ENCODE measurements at places on chromosomes 2 and 18.

DNA sequence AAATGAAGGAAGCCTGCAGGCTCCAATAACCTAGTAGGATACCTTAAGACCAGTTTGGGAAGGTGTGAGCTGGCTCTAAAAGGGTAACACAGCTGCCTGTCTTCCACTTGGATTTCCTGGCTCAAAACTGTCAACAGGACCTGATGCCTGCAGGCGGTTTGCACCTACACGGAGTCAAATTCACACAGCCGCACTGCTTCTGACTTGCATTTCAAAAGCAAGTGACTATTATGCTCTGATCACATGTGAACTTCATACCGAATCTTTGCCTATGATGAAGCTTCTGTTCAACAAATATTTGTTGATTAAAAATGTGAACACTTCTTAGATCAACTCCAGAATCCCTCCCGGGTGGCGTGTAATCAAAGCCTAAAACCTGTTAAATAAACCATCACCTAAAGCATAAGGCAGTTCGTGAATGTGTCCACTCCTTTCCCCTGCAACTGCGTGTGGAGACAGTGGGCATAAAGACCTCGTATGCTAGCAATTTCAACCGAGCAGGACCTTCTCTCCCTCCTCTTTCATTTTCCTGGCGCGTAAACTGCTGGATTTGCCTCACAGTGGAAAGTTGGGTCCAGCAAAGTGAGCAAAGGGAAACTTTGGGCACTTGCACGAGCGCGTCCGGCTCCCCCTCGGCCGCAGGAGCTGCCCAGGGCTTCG is 784 bp downstream of the CRACDL start:
- no peak overlapping the region for H3K27ac ChIP-seq
- H3K4me1 ChIP-seq = peaks cover 5% of the 10 kb centered on the region
- peak overlapping the region; percentile 41 for H3K4me3 ChIP-seq
- H3K36me3 ChIP-seq = no peaks in the 10 kb centered on the region

DNA sequence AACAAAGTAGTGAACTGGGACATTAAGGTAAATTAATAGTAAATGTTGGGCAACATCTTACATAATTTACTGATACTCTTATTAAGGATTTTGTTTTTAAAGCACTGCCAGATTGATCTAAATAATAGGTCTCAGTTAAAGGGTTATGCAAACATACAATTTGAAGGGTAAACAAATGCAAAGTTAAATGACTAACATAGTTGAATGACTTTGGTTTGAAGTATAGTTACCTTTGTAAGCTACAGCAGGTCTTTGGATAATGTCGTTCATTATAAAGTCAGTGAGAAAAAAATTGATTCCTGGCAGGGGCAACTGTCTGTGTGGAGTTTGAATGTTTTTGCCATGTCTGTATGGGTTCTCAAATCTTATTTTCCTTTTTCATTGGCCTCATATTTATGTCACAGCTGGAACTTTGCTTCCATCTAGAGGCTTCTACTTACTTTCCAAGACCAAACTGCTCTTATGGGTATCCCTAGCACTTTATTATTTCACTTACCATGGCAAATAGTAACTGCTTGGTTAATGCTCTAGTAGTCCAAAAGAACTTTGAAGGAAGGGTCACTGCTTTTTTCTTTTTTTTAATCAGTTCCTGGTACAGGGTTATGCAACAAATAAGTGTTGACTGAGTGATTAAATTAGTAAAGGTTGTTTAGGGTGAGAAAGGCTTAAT is 107.8 kb downstream of the NBEAL1 start:
- no peak for DNase-seq
- no peaks in the 10 kb centered on the region for H3K27me3 ChIP-seq
- no peaks in the 10 kb centered on the region for H3K36me3 ChIP-seq
- no peak overlapping the region for H3K4me3 ChIP-seq

DNA sequence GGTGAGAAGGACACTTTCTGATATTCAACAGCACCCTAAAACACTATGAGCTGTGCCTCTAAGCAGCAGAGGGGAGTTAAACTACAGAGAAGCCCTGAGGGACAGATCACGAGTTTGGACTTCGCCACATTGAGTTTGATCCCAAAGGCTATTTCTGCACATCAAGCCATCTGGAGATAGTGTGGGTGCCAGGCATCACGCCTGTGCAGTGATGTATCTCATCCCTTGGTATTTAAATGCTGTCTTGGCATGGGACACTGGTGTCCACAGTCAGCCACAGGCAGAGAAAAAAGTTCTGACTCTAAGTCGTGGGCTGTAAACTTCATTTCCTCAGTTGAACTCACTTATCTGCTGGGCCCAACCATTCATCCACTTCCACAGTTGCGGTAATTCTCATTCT is 742.3 kb upstream of the CELF4 start:
- H3K4me1 ChIP-seq = no peaks in the 10 kb centered on the region
- no peak overlapping the region for H3K4me3 ChIP-seq
- DNase-seq = no peak
- no peaks in the 10 kb centered on the region for H3K36me3 ChIP-seq
- no peak overlapping the region for H3K27ac ChIP-seq

DNA sequence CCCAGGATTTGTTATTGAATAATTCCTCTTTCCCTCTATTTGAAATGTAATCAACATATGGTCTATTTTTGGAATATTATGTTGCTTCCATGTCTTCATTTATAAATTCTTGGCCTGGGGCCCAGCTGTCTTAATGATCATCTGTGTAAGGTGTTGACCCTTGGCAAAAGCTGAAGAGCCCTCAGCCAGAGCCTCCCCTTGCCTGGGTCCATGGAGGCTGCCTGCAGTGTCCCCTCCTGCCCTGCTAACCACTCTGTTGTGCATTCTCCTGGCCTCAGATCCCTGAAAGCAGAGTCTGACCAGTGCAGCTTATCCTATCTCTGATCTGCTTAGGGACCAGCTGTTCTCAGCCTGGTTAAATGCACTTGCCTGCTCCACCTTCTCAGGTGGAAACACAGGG is 226.1 kb upstream of the APCDD1 start:
- no peaks in the 10 kb centered on the region for H3K36me3 ChIP-seq
- no peak overlapping the region for H3K27ac ChIP-seq
- DNase-seq = no peak
- no peaks in the 10 kb centered on the region for H3K27me3 ChIP-seq

DNA sequence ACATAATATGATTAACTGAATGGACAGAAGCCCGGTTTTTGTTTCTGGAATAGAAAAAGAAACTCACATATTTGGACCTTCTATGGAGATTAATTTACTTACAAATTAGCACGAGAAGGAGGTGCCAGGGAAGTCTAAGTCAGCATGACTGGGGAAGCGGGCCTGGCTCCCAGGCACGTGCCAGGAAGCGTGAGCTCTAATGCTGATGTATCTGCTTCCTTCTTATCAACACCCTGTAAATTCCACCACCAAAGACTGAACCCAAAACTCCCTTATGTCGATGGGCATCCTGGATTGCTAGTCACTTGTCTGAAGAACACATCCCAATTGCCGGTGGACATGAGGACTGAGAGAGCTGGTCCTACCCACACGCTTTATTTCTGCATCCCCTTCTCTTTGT is 134.5 kb downstream of the GALNT14 start:
- no peak for DNase-seq
- H3K27ac ChIP-seq = no peak overlapping the region
- H3K4me1 ChIP-seq = no peaks in the 10 kb centered on the region

DNA sequence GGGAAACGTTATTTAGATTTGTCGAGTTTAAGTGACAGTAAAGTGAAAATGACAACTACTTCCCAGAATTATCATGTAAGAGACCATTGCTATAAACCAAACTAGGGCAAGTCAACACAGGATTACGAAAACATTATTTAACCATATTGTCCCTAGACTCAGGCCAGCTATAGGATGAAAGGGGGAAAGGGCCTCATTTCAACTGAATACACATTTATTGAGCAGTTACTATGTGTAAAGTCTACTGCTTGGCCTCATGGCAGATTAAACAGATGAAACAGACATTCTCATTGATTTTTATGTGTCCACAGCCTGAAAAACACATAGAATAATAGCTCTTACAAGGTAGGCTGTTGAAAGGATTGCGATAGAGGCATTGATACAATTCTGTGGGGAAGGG is 32.7 kb downstream of the ARHGEF33 start:
- no peak overlapping the region for H3K27ac ChIP-seq
- H3K36me3 ChIP-seq = no peaks in the 10 kb centered on the region
- no peaks in the 10 kb centered on the region for H3K4me1 ChIP-seq
- H3K4me3 ChIP-seq = no peak overlapping the region
- H3K27me3 ChIP-seq = peaks cover 35% of the 10 kb centered on the region

DNA sequence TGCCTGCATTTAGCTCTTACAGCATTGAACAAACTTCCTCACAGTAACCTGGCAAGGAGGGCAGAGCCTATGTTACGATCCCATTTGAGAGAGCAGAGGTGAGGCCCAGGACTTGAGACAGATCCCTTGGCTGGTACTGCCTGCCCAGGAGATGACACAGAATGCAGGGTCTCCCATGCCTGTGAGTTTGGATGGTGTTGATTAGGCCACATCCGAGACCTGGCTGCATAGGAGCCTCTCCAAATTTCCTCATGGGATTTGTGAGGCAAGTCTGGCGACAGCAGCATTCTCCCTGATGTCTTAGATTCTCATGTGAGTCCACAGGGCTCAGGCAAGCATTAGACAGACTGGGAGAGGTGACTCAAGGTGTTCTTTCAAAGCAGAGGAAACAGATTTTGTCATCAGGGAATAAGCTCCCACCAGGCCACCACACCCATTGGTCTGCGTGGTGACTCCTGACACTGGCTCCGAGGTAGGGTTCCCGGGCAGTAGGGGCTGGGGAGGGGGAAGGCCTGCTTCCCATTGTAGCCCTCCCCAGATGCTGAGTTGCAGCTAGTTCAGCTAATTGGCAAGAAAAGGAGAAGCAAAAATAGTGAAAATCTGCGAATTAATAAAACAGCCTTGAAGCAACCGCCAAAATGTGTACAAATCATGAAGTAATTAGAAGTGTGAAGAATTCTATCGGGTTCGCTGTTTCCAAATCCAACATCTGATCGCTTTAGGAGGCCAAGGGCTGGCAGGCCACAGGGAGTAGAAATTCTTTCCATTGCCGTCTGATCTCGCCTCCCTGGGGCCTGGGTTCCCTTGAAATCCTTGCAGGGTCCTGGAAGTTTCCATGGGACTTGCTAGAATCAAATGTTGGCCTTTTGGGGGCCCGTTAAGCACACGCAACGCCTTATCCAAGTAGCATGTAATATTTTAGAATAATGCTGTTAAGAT is 68.0 kb downstream of the MAPK4 start:
- no peak overlapping the region for H3K27ac ChIP-seq
- no peaks in the 10 kb centered on the region for H3K36me3 ChIP-seq
- no peak overlapping the region for H3K4me3 ChIP-seq

DNA sequence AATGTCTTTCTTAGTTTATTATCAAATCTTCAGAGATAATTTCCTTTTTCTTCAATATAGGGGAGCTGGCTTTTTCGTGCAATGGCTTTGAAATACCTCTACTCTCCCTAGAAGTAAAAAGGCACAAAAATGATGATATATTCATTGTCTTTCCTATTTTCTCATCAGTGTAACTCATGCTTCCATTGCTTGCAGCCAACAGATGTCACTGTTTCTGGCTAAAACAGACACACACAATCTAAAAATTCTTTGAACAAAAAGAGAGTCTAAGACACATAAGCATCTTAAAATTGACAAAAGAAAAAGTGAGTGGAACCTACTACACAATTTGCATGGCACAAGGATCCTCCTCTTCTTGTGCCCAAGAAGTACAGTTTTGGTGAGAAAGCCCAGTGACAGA is 448.7 kb upstream of the VRK2 start:
- no peaks in the 10 kb centered on the region for H3K4me1 ChIP-seq
- H3K27me3 ChIP-seq = no peaks in the 10 kb centered on the region
- H3K36me3 ChIP-seq = no peaks in the 10 kb centered on the region
- H3K27ac ChIP-seq = no peak overlapping the region

GRCh38 chr2:112839407-112840067 is 3.0 kb upstream of the IL1B start:
- DNase-seq = no peak
- H3K4me1 ChIP-seq = no peaks in the 10 kb centered on the region
- H3K27ac ChIP-seq = no peak overlapping the region
- no peaks in the 10 kb centered on the region for H3K36me3 ChIP-seq
- no peak overlapping the region for H3K4me3 ChIP-seq

- no peaks in the 10 kb centered on the region for H3K4me1 ChIP-seq
- H3K36me3 ChIP-seq = no peaks in the 10 kb centered on the region
- no peak for DNase-seq
Observed at GRCh38 chr2:26584656-26585055, 56.5 kb downstream of the CIB4 start.

- H3K4me1 ChIP-seq = peaks cover 20% of the 10 kb centered on the region
- H3K27ac ChIP-seq = no peak overlapping the region
- H3K36me3 ChIP-seq = no peaks in the 10 kb centered on the region
- no peak overlapping the region for H3K4me3 ChIP-seq
- DNase-seq = no peak
Observed at GRCh38 chr2:241040081-241040803, 41.8 kb downstream of the SNED1 start.

GRCh38 chr2:86439879-86440630 is 1.1 kb upstream of the KDM3A start:
- peak overlapping the region; percentile 84 for H3K4me3 ChIP-seq
- H3K4me1 ChIP-seq = peaks cover 32% of the 10 kb centered on the region
- peaks cover 56% of the 10 kb centered on the region for H3K36me3 ChIP-seq
- no peak for DNase-seq

- H3K4me3 ChIP-seq = peak overlapping the region; percentile 70
- peak overlapping the region; percentile 75 for H3K27ac ChIP-seq
- peaks cover 52% of the 10 kb centered on the region for H3K4me1 ChIP-seq
- DNase-seq = no peak
- peaks cover 12% of the 10 kb centered on the region for H3K36me3 ChIP-seq
Observed at GRCh38 chr2:216084547-216084946, 2.8 kb downstream of the TMEM169 start.

DNA sequence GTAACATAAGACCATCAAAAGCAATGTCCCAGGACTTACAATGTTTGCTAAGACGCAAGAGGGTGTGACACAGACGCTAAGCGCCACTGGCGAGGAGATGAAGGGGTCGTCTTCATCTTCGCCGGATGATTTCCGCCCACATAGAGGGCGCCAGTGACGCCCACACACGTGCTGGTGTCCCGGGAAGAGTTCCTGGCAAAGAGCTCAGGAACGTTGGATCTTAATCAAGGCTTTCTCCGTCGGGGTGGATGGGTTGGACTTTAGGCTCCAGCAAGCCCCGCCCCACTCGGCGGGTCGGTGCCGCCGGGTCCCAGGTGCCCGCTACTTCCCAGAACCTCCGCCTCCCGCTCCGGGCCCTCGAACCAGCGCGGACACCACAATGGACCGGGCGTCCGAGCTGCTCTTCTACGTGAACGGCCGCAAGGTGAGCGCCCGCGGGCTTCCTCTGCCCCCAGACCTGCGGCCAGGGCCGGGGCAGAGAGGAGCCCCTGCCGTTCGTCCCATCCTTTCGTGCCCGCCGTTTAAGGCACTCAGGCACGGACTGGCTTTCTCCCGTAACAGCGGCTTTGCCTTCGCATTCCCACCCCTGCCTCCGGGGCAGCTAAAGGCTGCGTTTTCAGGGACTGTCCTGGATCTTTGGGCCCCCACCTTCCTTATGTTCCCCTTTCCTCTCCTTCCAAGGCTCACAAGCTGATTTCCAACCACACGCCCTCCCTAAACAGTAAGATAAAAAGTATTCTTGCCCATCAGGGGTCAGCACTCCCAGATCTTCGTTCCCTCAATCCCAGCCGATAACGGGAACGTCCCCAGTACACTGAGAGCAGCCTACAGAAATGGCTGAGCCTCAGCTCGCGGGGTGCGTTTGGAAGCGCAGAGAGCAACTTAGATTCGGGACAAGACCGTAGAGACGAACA is at the start of gene AOX1:
Gene AOX1, plus strand, starts transcription at position 285 of the 914 bp plus-strand sequence. Its CDS starts 95 bp downstream, at position 380.
- H3K36me3 ChIP-seq = peaks cover 20% of the 10 kb centered on the region
- H3K27ac ChIP-seq = no peak within 1 kb of the TSS
- H3K27me3 ChIP-seq = peaks cover 19% of the 10 kb centered on the region
- peak; percentile 12 for DNase-seq
- H3K4me1 ChIP-seq = peaks cover 7% of the 10 kb centered on the region
